Mammary epithelial cell (primary cell): ENCODE measurements at places on chromosomes 3 and 15. TPM values are rescaled to one million over a fixed set of nuclear protein-coding genes. Genes with fewer than 3 reads are reported as not detected.

- DNase-seq: no peak
Measured at GRCh38 chr3:24100696-24101402, 155.8 kb downstream of the NR1D2 start.

GRCh38 chr3:13427662-13428603 lies 7.8 kb upstream of the NUP210 start:
- no peak for DNase-seq

- DNase-seq: peak; percentile 70
Measured at GRCh38 chr15:89197503-89197971, 23.8 kb downstream of the RLBP1 start.

- DNase-seq: no peak
Measured at GRCh38 chr3:195047536-195047935, 223.4 kb downstream of the XXYLT1 start.

DNA sequence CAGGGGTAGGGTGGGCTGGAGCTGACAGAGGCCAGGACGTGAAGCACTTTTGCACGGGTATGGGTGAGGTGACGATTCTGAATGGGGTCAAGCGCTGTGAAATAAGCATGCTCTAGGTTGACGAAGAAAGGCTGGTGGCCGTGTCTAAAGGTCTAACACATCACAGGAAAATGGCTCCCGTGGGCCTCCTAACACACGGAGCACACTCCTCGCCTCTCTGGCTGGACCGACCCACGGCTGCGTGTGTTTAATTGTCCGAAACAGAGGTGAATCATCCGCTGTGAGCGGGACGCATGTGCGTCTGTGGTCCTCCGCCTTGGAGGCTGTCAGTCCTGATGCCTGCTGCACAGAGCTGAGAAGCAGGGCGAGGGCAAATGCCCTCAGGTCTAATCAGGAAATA lies 130.6 kb downstream of the NSMCE3 start:
- no peak for DNase-seq

The GPR149 gene
- total RNA-seq: not detected in 2 replicates

The FANCD2OS gene
- not detected in 2 replicates for total RNA-seq
